ENCODE measurements at places on chromosomes 3 and 15. TPM values are rescaled to one million over a fixed set of nuclear protein-coding genes. Genes with fewer than 3 reads are reported as not detected.

DNA sequence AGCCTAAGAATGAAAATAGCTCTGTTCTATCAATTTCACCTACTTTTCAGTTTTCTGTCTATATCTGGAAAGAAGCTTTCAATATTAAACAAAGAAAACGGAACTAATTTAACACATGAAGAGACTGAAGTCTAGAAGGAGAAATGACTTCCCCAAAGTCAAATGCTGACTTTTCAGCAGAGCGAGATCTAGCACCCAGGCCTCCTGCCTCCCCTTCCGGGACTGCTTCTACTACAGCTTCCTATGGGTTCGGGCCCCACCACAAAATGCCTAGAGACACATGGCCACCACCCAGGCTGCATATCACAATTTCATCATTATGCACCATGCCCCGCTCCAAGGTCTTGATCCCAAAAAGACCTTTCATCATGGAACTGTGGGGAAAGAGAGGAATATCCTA lies 104.5 kb downstream of the SST start:
- no peak for DNase-seq

The GREM1 gene
- polyA plus RNA-seq: 3.3 TPM

The ALDH1A2 gene
- 9.3 TPM for polyA plus RNA-seq

DNA sequence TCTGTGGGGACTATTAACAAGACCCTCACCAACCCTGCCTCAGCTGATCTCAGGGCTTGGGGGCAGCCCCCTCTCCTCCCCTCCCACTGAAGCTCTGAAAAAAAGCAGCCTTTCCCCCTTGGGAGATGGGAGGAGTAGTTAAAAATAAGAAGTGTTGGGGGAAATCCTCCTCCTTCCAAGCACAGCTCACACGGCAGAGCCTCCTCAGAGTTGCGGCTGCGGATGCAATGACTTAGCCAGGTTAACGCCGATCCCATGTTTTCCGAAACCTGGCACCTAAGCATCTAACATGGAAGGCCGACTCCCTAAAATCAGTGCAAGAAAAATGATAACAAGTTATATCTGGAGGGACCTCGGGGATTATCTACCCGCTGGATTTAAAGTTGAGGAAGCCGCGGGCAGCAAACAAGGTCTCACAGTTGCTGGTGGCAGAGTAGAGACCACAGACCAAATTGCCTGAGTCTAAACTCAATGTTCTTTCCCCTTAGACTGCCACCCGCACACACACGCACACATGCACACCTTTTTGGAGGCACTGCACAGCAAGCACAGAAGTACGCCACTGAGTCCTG lies 1.1 kb upstream of the TPM1 start:
- no peak for DNase-seq

GRCh38 chr3:191253089-191253799 lies 54.2 kb downstream of the OSTN start:
- no peak for DNase-seq

DNA sequence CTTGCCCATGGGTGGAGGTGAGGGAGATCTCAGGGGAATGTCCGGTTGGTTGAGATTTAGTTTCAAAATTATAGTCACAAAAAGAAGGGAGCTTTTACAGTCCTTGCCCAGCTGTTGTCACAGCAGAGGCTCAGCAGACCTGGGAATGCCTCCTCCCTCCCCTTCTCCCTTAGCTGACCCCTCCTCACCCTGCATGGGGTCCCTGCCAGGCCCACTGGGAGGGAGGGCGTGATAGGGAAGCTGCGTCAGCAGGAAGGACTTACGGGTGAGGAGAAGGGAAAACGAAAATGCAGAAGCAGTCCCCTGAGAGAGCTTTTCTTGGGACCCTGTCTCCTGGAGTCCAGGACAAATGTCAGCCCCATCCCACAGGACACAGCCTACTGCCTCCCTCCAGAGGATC lies 18.9 kb downstream of the SCN5A start:
- DNase-seq: no peak

Data from forelimb muscle (tissue), 1 donor.